ENCODE measurements at places on chromosomes 6 and 20.

DNA sequence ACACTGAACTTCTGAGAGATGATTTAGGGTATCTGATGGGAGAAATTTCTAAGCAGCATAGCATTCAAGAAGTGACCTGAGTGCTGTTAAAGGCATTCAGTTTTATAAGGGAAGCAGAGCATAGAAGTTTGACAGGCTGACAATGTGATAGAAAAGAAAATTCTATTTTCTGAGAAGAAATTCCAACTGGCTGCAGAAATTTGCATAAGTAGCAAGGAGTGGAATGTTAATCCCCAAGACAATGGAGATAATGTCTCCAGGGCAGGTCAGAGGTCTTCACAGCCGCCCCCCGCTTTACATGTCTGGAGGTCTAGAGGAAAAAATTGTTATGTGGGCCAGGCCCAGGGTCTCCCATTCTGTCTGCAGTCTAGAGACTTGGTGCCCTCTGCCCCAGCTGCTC is 1361.8 kb upstream of the EYS start:
- no peak for DNase-seq

DNA sequence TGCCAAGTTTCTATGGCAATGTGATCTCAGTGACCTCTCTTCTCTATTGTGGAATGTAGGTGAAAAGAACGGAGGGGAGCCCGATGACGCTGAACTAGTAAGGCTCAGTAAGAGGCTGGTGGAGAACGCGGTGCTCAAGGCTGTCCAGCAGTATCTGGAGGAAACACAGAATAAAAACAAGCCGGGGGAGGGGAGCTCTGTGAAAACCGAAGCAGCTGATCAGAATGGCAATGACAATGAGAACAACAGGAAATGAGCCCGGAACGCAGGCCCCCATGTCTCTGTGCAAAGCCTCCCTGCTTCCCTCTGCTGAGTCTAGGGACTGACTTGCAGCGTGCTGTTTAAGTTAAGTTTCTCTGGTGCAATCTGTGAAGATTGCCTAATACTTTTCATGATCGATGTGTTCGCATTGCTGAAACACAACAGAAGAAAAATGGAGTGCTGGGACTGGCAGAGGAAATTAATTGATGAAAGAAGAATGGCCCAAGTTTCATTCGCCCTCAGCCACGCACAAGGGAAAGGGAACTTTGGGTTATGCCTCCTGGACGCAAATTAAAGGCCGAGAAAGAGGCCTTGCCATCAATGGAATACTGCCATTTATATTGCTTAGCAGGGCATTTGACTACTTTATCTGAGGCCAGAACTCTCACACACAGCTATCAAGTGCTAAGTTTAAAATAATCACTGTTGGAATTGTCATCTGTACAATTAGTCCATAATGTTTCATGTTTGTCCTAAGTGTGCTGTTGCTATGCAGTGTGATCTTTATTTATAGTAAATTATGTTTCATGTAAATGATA is 146.4 kb downstream of the AKAP7 start:
- DNase-seq: peak; percentile 34

GRCh38 chr6:166268431-166268830 is 39.8 kb downstream of the PRR18 start:
- DNase-seq: no peak

DNA sequence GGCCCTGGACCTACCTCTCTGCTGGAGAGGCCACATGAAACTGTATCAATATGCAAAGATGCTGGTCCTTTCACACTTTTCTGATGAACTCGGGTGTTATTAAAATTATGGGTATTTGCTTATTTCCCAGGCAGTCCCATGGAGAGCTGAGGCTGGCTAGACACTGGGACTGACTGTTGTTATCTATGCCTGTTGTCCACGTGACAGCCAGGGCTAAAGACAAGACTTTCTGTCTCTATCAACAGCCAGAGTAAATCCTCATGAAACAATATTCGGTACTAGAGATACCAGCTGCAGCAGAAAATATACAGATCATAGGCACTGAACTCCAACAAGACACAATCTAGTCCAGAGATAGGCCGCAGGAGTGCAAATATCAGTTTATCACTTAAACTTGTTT is 236.4 kb downstream of the FOXA2 start:
- DNase-seq: no peak

- no peak for DNase-seq
These were observed 11.2 kb upstream of the MMP24 start for GRCh38 chr20:35215066-35215956.

GRCh38 chr6:1255636-1256365 is 56.1 kb upstream of the FOXQ1 start:
- DNase-seq: peak; percentile 4

GRCh38 chr6:39543095-39543494 is 182.1 kb downstream of the KIF6 start:
- no peak for DNase-seq

DNA sequence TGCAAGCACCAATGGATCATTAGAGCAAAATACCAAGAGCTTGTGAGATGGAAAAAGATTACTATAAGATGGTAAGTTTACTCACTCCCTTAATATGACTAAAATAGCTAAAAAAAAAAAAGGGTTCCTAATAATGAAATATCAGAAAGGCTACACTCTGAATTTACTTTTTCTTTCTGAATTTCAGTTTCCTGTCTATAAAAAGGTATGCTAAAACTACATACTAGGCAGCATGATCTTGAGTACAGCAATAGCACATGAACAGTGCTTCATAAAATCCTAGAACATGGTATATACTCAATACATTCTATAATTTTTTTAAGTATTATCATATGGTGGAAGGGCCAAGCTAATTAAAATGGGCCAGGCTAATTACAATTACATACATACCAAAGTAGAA is 24.0 kb upstream of the FAM135A start:
- DNase-seq: no peak

- DNase-seq: no peak
These were observed 6.9 kb upstream of the GCNT2 start for GRCh38 chr6:10514049-10514780.

GRCh38 chr6:106702451-106703110 is 73.2 kb downstream of the QRSL1 start:
- DNase-seq: no peak

GRCh38 chr6:12608874-12609273 is 107.7 kb upstream of the PHACTR1 start:
- no peak for DNase-seq

DNA sequence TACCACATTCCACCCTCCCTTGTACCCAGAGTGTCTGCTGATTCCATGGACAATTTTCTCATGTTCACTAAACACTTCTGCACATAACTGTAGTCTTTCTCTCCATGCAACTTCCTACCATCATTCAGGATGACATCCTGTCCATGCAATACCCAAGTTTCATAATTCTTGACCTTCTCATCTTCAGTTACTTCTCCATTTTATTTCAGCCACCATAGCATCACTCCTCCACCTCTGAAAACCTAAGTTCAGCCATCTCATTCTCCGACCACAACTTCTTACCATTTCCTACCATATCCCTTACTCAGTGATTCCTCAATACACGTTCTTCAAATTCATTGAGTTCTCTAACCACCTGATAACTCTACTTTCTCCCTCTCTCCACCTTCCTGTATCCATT is 216.5 kb upstream of the TENT5A start:
- no peak for DNase-seq

GRCh38 chr20:43721429-43722152 is 5.2 kb downstream of the GTSF1L start:
- no peak for DNase-seq

DNA sequence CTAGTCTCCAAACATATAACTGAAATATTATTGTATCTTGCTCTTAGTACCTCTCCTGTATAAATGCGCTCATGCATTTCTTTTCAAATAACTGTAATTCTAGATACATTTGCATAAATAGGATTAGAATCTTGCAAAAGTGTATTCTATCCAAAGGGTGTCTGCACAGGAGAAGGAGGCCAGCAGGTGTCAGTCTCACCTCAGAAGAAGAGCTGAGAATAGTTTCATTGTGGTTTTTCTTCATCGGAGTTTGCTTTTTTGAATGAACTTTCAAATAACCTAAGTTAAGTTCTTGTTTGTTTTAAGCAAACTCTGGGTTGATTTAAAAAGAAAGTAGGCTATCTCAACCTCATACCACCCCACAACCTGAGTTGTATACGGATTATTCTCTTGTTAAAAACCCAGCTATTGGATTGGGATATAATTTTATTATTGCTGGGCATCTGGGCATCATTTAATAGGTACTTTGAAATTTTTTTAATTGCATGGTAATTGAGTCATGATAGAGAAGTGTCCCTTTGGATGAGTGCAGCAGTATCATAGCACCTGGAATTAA is 125.0 kb upstream of the MLIP start:
- no peak for DNase-seq

GRCh38 chr6:151875524-151875923 is 68.0 kb downstream of the ESR1 start:
- DNase-seq: no peak

- no peak for DNase-seq
These were observed 141.1 kb downstream of the CEP57L1 start for GRCh38 chr6:109236115-109237076.

- no peak for DNase-seq
These were observed 4.8 kb downstream of the PHF20 start for GRCh38 chr20:35776513-35777101.

DNA sequence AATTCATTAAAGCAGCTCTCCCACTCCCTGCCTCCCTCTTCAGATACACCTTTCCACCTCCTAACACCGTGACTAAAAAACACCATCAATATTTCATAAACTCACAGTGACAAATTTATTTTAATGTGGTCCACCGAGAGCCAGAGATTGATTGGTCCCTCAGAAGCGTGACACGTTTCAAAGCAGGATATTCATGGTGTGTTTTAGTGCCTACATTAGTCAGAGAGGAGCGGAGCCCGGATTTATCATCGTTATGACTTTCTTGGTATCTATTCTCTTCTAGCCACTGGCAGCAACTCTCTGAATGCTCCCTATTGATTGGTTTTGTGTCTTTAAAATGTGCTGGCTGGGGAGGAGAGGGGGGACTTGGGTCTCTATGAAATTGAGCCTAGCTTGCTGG is 265.3 kb downstream of the DHX35 start:
- no peak for DNase-seq

- no peak for DNase-seq
These were observed 453 bp downstream of the CEP57L1 start for GRCh38 chr6:109095835-109096084.

- no peak for DNase-seq
These were observed 74.2 kb downstream of the WASF1 start for GRCh38 chr6:110105296-110105695.

- no peak for DNase-seq
These were observed 22.3 kb downstream of the ELOVL5 start for GRCh38 chr6:53326372-53327016.

Measured in forelimb muscle (tissue), 1 donor.